8988T (cell line): ENCODE measurements at places on chromosomes 3 and 15.

DNA sequence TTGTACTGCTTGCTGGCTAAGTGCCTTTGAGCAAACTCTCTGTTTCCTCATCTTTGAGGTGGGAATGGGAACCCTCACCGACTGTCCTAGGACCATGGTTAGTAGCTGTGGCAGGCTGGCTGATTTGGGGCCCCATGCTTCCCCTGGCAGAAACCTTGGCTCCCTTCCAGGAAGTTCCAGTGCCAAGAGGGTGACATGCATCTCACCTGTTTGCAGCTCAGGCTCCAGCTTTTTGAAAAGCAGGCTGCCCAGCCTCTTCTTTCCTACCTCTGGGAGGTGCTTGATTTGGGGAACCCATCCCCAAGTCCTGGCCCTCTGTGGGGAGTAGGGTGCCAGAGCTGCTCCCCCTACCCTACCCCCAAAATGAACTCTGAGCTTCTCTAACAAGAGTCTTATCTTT lies 50.8 kb downstream of the RAB11A start:
- no peak for DNase-seq

DNA sequence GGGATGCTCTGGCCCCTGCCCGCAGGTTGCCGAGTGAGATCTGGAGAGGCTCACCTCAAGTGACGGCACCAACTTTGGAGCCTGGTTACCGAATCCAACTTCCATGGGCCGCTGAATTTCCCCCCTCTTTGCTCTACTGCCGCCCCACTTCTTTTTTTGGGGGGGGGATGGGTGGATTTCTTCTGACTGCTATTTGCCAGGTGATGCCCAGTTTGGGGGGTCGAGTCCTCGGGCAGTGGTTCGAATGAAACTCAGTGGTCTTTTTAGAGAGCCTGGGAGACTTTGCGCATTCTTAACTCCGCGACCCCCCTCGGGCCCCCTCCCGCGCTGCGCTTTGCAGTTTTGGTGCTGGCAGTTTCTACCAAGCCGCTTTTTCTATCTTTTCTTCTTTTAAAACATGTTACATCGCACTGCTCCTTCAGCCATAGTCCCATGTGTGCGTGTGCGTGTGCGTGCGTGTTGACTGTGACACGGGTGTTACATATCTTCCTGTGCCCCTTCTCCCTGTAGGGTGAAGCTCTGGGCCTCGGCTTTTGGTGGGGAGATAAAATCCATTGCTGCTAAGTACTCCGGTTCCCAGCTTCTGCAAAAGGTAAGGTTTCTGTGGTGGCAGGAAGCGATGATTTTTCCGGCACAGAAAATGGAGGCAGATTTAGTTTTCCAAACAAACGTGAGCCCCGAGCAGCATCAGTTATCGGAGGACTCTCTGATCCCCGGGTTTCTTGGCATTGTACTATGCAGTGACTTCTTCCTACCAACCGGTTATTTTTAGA lies 837 bp downstream of the CACNA2D3 start:
- no peak for DNase-seq

- DNase-seq: no peak
Observed at GRCh38 chr15:83538682-83539081, 91.5 kb downstream of the SH3GL3 start.

- no peak for DNase-seq
Observed at GRCh38 chr3:17195856-17196604, 311.3 kb downstream of the PLCL2 start.

DNA sequence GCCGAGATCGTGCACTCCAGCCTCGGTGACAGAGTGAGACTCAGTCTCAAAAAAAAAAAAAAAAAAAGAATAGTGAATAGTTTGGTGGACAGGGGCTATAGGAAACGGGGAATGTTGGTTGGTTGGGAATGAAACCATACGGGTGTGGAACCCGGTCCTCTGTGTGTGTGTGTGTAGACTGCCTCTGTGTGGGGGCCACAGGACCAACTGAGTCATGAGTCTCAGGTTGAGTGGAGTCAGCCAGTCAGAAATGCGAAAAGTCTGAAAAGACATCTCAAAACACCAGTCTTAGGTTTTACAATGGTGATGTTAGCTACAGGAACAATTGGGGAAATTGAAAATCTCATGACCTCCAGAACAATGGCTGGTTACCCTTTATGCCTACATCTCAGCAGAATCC lies 44.5 kb downstream of the ZDHHC19 start:
- DNase-seq: no peak

DNA sequence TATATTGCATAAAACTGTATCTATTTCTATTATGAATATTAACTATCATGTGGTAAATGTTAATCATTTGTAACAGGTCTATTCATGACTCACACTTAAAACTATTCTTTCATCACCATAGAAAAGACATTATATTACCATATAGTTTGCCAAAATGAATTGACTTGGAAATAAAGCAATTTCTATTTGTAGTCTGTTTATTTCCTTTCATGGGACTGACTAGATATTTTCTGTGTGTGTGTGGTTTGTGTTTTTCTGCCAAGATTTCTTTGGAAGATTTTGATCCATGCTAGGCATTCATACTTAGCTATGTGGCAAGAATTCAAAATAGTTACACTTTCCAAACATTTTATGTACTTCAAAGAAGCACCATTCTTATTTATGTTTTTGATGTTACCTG lies 522.5 kb upstream of the AGTR1 start:
- no peak for DNase-seq

GRCh38 chr3:110940055-110940454 lies 131.6 kb upstream of the NECTIN3 start:
- DNase-seq: no peak

DNA sequence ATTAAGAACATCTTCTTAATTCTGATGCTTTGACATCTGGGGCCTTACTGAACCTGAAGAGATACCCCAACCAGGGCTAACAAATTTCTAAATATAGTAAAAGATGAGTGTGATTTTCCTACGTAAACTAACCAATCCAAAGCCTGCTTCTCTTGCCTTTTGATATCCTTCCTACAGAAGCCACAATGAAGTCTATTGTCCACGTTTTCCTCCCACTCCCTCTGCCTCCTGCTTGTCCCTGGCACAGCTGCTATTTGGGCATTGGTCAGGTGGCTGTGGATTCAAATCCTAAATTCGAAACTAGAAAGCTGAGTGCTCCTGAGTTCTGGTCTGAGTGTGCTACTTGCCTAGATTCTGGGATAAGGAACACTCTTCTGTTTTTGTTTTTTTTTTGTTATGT lies 17.4 kb upstream of the MKRN3 start:
- DNase-seq: no peak

DNA sequence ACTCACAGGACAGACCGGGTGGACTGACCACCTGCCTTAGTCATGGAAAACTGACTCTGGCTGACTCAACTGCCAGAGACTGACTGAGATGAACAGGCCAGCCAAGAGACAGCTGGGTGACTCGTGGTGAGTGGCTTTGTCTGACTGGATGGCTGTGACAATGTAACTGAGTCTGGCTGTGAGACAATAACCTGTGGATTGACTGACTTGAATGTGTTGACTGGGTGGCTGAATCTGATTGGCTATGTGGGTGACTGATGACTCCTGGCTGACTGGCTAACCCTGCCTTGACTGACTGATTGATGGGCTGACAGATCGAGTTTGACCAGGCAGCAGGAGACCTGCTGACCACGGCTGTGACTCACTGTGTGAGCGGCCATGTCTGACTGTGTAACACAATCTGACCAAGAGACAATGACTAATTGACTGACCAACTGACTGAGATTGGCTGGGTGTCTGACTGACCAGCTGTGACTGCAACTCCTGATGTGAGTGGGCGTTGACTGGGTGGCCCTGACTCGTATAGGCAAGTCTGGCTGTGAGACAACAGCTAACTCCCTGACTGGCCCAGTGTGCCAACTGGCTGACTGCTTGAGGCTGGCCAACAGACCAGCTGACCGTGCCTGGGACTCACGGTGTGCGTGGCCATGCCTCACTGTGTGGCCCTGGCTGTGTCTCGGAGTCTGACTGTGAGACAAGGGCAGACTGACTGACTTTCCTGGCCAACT lies 509.1 kb downstream of the SHQ1 start:
- peak; percentile 41 for DNase-seq

DNA sequence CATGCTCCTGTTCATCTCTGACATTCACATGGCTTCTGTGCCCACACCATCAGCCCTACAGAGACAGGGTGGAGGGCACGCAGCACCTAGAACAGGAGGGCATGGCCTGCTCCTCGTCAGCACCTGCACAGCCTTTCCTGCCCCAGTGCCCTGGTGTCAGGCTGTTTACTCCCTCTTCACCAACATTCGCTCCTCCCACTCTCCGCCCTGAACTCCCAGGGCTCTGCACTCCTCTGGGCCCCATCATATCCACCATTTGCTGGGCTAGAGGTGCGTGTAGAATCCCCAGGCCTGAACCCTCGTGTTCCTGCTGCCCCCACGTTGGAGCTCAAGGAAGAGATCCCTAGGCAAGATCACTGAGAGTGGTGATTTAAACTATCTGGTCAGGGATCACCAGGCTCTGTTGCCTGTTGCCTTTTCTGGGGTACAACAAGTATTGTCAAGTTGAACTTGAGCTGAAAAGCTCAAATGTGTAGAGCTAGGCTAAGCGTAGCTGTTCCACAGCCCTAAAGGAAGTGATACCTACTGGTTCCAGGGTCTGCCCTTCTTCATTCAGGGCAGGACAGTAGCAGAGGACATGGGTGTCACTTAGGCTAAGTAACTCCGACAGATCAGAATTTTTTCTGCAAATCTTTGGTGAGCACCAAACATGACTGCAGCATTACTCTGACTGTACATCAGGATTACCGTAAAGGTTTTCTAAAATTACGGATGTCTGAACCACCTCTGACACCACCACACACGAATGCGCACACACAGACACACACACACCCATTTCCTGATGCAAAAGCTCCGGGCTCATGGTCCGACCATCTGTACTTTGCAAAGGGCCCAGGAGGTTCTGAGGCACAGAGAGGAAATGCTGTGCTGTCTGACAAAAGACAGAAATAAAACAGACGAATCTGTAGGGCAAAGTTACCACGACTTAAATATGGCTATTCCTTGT lies 43.7 kb upstream of the GNB5 start:
- no peak for DNase-seq

GRCh38 chr15:40471808-40472150 lies 995 bp downstream of the CHST14 start:
- peak; percentile 52 for DNase-seq

- DNase-seq: no peak
Observed at GRCh38 chr15:57540736-57541135, 51.0 kb upstream of the MYZAP start.

GRCh38 chr15:66838671-66839239 lies 136.7 kb downstream of the SMAD6 start:
- DNase-seq: no peak

- no peak for DNase-seq
Observed at GRCh38 chr15:71390096-71390495, 274.8 kb downstream of the THSD4 start.

DNA sequence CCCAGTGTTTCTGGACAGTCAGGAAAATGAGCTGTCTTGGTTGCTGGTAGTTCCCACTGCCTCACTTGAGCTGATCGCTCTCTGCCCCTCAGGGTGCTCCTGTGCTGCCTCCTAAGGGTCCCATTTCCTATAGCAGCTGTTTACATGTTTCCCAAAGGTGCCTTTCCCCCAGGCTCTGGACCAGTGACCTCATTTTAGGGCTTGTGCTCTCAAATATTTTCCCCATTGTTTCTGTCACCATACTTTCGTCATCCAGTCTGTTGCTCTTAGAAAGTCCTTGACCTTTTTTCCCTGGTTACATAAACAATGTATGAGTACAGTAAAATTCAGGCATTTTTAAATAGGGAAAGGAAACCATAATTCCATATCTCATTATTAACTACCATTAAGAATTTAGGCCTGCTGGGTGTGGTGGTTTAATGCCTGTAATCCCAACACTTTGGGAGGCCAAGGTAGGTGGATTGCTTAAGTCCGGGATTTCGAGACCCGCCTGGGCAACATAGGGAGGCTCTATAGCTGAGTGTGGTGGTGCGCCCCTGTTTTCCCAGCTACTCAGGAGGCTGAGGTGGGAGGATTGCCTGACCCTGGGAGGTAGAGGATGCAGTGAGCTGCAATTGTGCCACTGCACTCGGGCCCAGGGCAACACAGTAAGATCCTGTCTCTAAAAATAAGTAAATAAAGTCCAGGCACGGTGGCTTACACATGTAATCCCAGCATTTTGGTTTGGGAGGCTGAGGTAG lies 11.7 kb downstream of the RAD54L2 start:
- DNase-seq: no peak

- no peak for DNase-seq
Observed at GRCh38 chr3:8864402-8865350, 95.3 kb upstream of the OXTR start.

- no peak for DNase-seq
Observed at GRCh38 chr15:41923401-41923997, 29.6 kb upstream of the SPTBN5 start.

- DNase-seq: no peak
Observed at GRCh38 chr3:125194849-125195601, 17.5 kb downstream of the SLC12A8 start.

GRCh38 chr3:117526470-117527079 lies 817.0 kb downstream of the TUSC7 start:
- DNase-seq: peak; percentile 8

- peak; percentile 20 for DNase-seq
Observed at GRCh38 chr3:74614107-74614967, at the start of gene CNTN3. Gene CNTN3 (minus strand): TSS chr3:74614659. CDS start chr3:74521112, 93,547 bp downstream.

- DNase-seq: no peak
Observed at GRCh38 chr3:113339616-113340244, 101.6 kb downstream of the CFAP44 start.

- peak; percentile 42 for DNase-seq
Observed at GRCh38 chr15:52208306-52208946, 17.2 kb upstream of the GNB5 start.

DNA sequence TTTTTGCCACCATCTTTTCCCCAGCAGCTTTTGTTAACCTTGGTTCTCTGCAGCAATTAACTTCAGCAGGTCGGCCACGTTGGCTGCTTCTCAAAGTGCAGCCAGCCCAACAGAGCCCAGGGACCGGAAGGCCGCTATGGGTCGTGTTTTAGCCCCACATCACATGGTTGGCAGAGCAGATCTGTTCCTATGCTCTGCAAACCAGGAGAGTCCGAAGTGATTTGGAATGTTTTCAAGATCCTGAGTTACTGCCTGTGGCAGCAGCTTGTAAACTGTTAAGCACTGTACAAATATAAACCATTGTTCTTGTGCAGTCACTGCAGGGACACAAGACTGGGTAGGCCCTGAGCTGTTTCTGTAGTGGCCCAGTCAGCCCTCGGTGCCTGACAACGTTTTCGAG lies 69.6 kb upstream of the MYZAP start:
- no peak for DNase-seq

DNA sequence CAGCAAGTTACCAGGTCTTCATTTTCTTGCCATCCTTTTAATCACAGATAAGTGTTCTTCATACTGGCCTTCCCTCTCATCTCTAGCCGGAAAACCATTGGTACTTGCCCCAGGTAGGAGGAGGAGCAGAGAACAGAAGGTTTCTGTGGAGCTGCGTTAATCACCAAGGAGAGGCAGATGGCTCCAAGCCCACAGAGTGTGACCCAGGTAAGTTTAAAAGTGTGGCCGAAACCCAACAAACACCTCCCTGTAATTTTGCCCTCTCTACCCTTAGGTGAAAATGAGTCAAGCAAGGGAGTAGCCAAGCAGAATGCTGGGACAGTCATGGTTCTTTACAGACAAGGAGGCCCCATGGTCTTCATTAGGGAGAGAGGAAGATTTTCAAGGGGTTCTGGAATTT lies 37.3 kb downstream of the NFKBIZ start:
- no peak for DNase-seq

GRCh38 chr3:42975456-42975855 lies 3.7 kb upstream of the GASK1A start:
- DNase-seq: no peak
